ENCODE measurements at places on chromosomes 3 and 15. TPM values are rescaled to one million over a fixed set of nuclear protein-coding genes. Genes with fewer than 3 reads are reported as not detected.

TEX55 gene
- polyA plus RNA-seq = not detected

DNA sequence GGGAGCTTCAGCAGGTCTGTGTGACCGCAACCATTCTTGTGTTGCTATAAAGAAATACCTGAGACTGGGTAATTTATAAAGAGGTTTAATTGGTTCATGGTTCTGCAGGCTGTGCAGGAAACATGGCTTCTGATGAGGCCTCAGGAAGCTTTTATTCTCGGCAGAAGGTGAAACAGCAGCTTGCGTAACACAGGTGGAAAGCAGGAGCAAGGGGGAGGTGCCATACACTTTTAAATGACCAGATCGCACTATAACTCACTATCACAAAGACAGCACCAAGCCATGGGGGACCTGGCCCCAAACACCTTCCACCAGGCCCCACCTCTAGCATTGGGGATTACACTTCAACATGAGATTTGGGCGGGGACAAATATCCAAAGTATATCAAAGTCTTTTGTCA lies 8.3 kb upstream of the CIB2 start:
- no peak overlapping the region for H3K27ac ChIP-seq
- no peaks in the 10 kb centered on the region for H3K27me3 ChIP-seq
- H3K4me1 ChIP-seq = no peaks in the 10 kb centered on the region
- no peak for DNase-seq

DNA sequence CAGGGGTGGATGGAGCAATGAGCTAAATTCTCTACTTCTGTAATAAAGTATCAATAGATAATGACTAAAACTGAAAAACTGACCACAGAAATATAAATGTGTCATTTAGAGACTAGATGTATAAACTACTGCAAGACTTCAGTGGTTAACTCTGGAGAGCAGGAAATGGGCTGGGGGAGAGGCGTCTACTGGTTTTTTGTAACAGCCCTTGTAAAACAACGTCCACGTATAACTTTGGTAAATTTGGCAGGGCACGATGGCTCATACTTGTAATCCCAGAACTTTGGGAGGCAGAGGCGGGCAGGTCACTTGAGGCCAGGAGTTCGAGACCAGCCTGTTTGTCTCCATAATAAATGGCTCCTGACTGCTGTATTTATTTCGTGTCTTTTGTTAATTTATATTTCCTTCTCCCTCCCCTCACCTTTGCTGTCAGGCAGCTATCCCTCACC lies 12.5 kb downstream of the RAB27A start:
- no peaks in the 10 kb centered on the region for H3K36me3 ChIP-seq
- H3K27me3 ChIP-seq = no peaks in the 10 kb centered on the region
- no peak overlapping the region for H3K27ac ChIP-seq
- peak; percentile 80 for DNase-seq

SERPINI1 gene
- 3.7 TPM for polyA plus RNA-seq

DNA sequence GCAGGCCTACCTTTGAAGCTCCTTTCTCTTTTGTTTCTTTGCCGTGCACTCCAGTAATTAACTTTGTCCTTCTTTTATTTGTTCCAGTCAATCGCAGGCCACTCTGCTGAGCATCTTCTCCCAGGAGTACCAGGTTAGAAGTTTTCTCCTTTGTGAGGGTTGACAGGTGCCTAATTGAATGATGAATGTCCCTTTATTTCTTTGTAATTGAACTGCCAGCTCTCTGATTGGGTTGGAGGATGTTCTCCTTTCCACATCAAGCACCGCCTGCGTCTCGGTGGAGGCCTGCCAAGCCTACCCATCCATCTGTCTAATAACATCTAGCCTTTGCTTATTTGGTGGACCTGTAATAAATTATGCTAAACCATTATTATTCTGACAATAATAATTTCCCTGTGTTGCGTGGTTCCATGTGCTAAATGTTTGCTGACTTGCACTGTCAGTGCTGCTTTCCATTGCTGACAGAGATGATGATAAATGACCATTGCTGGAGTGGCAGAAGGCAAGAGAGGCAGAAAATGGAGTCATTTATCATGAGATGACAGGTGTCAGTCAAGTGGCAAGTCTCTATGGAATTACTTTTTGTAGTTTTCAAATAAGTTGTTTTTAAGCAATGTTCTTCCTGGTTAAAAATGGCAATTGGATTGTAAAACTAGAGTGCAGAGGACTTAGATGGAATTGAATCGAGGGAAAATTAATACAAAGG lies 64.9 kb downstream of the CDIN1 start:
- H3K27me3 ChIP-seq = no peaks in the 10 kb centered on the region
- no peak overlapping the region for H3K27ac ChIP-seq
- no peaks in the 10 kb centered on the region for H3K4me1 ChIP-seq
- H3K4me3 ChIP-seq = no peak overlapping the region
- no peak for DNase-seq
- no peaks in the 10 kb centered on the region for H3K36me3 ChIP-seq

- no peaks in the 10 kb centered on the region for H3K27me3 ChIP-seq
- H3K27ac ChIP-seq = no peak overlapping the region
Observed at GRCh38 chr15:49215768-49216739, 46.0 kb downstream of the GALK2 start.

DNA sequence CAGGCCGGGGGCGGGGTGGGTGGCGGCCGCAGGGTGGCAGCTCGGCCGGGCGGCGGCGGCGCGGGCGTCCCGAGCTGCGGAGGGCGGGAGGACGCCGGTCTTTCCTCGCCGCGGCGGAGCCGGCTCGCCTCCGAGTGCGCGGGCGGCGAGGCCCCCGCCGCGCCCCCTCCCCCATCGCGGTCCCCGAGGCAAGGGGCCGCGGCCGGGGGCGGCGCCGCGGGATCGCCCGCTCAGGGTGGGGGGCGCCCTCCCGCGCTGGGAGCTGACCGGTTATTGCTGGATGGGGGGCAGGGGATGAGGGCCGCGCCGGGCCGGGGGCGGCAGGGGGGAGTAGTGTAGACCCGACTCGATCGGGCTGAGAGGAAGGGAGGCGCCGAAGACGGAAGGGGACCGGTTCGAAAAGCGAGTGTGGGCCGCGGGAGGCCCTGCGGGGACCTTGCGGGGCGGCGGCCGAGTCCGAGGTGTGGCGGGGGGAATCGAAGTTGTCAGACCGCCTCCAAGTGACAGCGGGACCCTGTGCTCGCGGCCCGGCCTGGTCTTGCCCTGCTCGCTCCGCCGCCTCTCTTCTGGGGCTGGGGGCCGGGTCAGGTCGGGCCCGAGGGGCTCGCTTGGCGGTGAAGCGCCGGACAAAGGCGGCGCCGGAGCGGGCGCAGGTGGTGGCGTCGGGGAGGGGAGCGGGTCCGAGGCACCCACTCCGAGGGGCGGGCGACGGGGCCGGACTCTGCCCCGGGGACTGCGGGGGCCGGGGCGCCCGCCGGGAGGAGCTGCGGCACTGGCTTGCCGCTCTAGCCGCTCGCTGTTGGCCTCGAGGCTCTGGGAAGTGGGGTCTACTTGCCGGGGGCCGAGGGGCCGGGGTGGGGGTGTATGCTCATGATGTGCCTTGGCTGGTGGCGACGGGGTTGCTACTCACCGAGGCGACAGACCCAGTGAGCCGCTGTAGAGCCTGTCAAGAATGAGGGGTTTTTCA lies 1.1 kb downstream of the BAHD1 start:
- peak overlapping the region; percentile 66 for H3K4me3 ChIP-seq
- DNase-seq = no peak
- H3K27me3 ChIP-seq = peaks cover 33% of the 10 kb centered on the region

- H3K4me3 ChIP-seq = no peak overlapping the region
- H3K36me3 ChIP-seq = peaks cover 2% of the 10 kb centered on the region
- H3K4me1 ChIP-seq = no peaks in the 10 kb centered on the region
- H3K27me3 ChIP-seq = no peaks in the 10 kb centered on the region
- DNase-seq = peak; percentile 49
Observed at GRCh38 chr15:39869858-39870515, 50.1 kb downstream of the GPR176 start.

HAPLN3 gene
- polyA plus RNA-seq = 4.0 TPM
